ENCODE measurements at places on chromosomes 3 and 15. TPM values are rescaled to one million over a fixed set of nuclear protein-coding genes. Genes with fewer than 3 reads are reported as not detected.

Gene FOXB1
- total RNA-seq = not detected

Gene PATL2
- 0.44 TPM for total RNA-seq

Gene ROPN1
- not detected for total RNA-seq

Gene FGF12
- total RNA-seq = not detected

Gene AHSG
- total RNA-seq = not detected

Gene RAB8B
- total RNA-seq = 88.6 TPM

Gene FANCD2OS
- not detected for total RNA-seq

Gene ITIH3
- total RNA-seq = 0.14 TPM

Gene IGSF10
- 0.14 TPM for total RNA-seq

Gene C3orf85
- total RNA-seq = not detected

Gene DNASE1L3
- not detected for total RNA-seq

Gene NR1I2
- under 0.01 TPM for total RNA-seq

Gene ITPKA
- 3.5 TPM for total RNA-seq

Gene DMXL2
- 42.7 TPM for total RNA-seq

Gene MESP2
- total RNA-seq = not detected

Gene ISL2
- not detected for total RNA-seq

Gene ZKSCAN7
- total RNA-seq = 5.0 TPM

Gene OR5K2
- not detected for total RNA-seq

Gene GOLGA8O
- 0.44 TPM for total RNA-seq

Gene ZDHHC23
- total RNA-seq = 1.1 TPM

Gene SLC15A2
- total RNA-seq = under 0.01 TPM

Gene SAMMSON
- total RNA-seq = not detected

Gene SPTBN5
- total RNA-seq = 2.4 TPM

Gene CFAP92
- 0.14 TPM for total RNA-seq

Gene INKA1
- 4.4 TPM for total RNA-seq

Gene CPNE9
- total RNA-seq = not detected

Gene SLC4A7
- total RNA-seq = 177 TPM

Gene ANAPC13
- total RNA-seq = 67.2 TPM

Gene SERINC4
- not detected for total RNA-seq

Gene EPHA3
- 0.22 TPM for total RNA-seq
